ENCODE measurements at places on chromosomes 5 and 9.

DNA sequence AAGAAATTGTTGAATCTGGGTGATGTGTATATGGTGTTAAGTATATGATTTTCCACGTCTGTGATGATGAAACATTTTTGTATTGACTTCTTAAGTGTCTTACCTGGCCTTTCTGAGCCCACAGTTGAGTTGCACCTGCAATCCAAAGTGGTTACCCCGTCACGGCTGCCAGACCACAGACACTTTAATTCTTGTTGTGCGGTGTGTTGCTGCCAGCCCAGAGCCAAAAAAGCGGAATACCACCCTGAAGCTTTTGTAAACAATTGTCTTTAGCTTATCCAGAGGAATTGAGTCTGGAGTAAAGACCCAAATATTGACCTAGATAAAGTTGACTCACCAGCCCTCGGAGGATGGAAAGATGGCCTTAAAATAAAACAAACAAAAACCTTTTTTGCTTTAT is 35.1 kb downstream of the MTAP start:
- DNase-seq: no peak

GRCh38 chr9:126049896-126050604 is 276.6 kb upstream of the MVB12B start:
- DNase-seq: no peak

DNA sequence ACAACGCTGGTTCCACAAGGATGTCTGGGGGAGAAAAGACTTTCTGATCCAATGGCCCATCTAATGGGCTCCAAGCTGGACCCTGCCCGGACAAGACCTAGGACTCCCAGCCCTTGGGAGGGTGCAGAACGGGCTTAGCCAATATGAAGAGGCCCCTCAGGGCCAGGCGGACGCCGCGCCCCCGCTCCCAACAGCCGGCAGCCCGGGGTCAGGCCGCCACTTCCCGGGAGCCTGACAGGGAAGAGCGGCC is 493 bp downstream of the P4HA2 start:
- DNase-seq: no peak

DNA sequence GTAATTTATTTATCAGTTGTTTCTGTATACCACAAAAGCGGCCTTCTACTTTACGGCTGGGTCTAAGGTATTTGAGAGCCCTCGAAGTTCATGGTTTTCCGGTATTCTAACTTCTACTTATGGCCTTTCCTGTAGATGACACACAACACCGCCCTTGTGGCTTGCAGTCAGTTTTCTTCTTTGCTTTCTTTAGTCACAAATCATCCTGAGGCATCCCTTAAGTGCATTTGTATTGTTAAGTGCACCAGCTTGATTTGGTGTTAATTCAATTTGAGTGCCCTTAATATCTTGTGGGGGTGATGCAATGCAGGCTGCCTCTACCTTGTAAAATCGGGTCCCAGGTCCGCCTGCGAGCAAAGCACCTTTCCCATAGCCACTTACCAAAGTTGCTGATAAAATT is 511.9 kb downstream of the CCDC171 start:
- DNase-seq: no peak

GRCh38 chr5:111254613-111255012 is 30.4 kb downstream of the CAMK4 start:
- DNase-seq: peak; percentile 81

DNA sequence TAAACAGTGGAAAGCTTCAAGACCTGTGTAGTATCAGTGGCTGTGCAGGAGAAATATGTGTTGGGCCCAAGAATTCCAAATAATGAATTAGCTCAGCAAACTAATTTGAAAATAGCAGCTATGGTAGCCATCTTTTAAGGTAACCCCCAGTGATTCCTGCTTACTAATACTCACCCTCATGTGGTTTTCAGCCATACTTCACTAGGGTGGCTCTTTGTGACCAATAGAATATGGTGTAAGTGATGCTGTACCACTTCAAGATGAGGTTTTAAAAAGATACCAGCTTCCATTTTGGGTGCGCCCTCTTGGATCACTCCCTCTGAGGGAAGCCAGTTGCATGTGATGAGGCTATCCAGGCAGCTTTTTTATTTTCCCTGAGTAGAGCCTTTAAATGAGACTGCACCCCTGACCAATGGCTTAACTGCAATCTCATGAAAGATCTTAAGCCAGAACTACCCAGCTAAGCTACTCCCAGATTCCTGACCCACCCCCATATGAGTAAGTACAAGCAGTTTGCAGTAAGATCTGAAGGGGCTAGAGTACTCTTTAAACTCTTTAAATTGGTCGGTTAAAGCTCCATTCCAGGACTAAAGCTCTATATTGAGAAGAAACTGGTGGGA is 58.3 kb downstream of the UHRF2 start:
- no peak for DNase-seq

DNA sequence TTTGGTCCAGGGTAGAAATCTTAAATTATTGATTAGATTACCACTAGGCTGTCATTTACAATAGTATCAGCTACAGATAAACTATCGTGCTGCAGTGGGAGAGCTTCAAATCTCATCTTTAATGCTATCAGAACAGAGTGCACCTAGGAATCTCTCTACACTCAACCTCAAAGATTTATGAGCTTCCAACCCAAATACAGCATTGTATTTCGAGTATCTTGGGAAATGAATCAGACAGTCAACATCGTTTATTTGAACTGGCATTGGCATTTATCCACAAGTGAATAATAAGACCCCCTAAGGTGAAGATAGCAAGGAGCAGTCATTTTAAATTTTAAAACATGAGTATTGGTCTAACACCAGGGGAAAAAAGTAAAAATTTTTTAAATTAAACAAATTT is 1203.2 kb downstream of the CDH12 start:
- no peak for DNase-seq

- no peak for DNase-seq
Observed at GRCh38 chr9:125074976-125075375, 68.4 kb downstream of the SCAI start.

DNA sequence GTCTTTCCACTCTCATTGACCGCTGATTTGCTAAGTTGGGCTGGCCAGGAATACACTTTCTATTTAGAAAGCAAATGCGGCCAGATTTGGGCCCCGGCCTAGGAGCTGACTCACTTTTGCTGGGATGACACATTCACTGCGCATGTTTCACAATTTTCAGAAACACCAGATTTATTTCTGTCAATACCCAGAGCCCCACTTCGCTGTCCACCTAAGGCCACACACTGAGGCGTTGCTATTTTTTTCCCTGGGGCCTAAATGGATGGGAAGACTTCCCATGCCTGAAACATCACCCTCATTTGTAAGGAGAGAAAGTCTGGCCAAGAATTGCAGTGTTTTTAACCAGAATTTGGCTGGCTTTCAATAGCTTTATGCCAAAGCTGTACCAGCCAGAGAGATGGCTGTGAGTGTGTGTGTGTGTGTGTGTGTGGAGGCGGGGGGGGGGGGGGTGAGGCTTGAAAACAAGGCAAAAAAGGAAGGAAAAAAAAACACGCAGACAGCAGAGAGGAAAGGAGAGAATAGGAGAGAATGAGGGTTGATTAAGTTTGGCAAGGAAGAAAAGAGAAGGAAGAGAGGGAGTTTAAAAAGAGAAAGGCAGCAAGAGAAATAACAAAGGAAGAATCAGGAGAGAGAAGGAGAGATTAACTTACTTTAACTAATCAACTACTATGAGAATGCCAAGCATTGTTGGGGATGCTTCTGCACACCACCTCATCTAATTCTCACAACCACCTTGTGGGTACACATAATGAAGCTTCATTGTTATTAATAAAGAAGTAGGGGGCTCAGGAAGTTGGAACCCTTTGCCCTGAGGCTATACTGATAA is 261.4 kb upstream of the KLF4 start:
- no peak for DNase-seq

DNA sequence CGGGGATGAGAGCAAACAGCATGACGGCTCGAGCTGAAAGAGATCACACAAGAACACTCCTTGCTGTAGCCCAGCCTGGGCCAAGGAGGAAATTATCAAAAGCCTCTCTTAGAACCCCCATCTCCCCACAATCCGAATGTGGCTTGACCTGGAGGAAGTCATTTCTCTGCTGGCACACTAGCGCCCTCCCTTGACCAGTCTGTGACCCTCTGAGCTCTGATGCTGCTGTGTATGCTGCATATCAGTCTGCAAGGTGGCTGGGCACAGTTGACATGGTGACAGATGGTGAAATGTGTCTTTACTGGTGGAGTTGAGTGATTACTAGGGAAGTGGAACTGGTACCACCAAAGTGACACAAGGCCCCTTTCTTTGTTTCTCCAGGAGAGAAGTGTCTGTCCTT is 3.3 kb downstream of the SLC46A2 start:
- no peak for DNase-seq

DNA sequence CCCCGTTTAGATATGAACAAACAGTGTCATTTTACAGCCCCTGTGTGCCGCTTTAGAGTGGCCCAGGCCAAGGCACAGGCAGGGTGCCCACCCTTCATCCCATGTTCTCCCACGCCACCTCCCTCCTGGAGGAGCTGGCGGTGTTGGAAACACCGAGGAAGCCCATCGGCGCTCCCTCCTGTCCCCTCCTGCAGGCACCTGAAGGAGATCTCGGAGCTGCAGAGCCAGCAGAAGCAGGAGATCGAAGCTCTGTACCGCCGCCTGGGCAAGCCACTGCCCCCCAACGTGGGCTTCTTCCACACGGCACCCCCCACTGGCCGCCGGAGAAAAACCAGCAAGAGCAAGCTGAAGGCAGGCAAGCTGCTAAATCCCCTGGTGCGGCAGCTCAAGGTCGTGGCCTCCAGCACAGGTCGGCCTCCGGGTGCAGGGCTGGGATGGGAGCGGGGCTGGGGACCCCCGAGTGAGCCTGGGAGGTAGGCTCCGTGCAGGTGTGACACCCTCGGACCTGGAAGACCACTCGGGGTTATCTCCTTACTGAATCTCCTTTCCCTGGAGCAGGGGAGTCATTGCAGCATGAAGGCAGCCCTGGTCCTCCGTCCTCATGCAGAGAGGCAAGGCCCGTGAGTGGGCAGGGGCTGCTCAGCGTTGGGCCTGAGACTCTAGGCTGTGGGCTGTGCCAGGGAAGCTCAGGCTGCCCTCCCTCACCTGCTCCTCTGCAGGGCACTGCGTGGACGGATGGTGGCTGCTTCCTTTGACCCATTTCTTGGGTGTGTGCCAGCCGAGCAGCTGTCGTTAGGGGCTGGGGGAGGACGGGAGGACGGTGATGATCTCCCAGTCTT is 113.9 kb downstream of the WNK2 start:
- DNase-seq: no peak

DNA sequence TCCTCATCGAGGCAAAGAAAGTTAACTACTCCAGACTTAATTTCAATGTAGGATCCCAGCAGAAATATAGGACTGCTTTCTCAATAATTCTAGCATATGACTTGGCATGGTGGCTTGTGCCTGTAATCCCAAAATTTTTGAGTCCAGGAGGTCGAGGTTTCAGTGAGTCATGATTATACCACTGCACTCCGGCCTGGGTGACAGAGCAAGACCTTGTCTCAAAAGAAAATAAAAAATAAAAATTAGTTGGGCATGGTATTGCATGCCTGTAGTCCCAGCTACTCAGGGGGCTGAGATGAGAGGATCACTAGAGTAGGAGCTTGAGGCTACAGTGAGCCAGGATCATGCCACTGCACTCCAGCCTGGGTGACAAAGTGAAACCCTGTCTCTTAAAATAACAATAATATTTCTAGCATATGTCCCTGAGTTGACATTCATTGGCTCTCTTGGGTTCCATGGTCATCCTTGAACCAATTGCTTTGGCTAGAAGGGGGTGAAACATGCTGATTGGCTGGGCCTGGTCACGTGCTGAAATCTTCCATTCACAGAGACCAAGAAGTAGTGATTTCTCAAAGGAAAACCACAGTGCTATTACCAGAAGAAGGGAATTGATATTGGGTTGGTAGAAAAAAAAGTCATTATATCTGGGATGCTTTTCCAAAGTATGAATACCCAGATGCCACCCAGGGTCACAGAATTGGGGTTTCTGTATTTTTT is 31.6 kb upstream of the GARNL3 start:
- DNase-seq: no peak

DNA sequence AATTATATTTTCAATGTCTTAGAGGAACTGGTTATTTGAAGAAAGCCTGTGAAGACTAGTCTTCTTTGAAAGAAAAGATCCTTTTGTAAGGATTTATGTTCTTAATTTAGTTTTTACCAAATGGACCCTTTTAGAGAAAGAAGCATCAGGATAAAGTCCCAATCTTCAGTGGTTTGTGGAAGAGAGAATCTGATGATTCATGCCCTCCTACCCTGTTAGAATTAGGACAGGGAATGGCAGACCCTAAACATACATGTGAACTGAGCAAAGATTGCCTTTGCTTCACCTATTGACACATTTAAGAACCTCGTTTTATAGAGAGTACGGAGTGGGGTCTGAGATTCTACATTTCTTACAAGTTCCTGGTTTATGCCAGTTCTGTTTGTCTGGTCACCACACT is 20.1 kb upstream of the TMEFF1 start:
- no peak for DNase-seq

- no peak for DNase-seq
Observed at GRCh38 chr5:22431406-22431805, 421.7 kb downstream of the CDH12 start.

DNA sequence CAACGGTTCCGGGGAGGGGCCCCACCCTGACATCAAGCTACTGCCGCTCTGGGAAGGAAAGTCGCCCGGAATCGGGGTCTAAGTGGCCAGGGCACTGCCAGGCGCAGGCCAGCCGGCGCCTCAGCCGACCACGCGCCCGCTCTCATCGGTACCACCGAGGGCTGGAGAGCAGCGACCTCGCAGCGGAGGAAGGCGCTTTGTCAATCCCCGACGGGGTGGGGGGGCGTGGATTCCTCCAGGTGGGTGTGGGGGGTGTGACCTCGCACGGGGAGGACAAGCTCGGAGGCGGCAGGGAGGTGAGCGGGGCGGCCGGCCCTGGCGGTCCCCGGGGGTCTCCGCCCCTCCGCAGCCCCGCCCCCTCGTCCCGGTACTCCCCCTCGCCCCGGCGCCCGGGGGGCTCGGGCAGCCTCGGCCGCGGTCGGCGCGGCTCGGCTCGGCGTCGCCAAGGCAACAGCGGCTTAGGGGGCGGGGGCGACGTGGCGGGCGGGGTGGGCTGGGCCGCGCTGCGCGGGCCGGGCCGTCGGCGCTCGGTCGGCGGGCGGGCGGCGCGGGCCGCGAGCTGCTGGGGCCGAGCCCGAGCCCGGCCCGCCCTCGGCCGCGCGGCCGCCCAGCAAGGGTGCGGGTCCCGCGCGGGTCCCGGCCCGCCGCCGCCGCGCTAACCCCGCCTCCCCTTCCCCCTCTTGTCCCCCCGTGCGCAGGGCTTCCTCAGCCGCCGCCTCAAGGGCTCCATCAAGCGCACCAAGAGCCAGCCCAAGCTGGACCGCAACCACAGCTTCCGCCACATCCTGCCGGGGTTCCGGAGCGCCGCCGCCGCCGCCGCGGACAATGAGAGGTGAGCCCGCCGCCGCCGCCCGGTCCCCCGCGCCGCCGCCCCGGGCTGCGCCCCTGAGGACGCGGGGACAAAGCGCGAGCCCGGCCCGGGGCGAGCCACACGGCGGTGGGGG is 47.5 kb downstream of the DAB2IP start:
- peak; percentile 56 for DNase-seq

GRCh38 chr9:81631218-81631745 is 58.1 kb downstream of the TLE1 start:
- no peak for DNase-seq

DNA sequence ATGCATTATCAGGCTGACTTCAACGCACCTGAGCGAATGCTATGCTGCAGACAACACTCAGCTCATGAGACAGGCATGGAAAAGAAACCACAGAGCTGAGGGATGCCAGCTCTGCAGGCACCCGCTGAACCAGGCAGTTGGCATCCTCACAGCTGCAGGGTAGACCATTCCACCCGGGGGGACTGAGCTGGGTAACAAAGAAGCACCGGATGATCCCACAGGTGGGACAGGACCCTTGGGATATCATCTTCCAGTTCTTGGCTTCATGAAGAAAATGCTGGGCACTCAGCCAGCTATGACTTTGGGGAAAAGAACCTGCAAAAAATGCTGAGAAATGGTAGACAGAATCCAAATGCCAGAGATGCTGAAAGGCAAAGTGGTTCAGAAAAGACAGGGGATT is 9.6 kb downstream of the EPB41L4B start:
- no peak for DNase-seq

Measured in CD4-positive, alpha-beta T cell treated with Interleukin-21 for 1 hour (primary cell).